Naive thymus-derived CD4-positive, alpha-beta T cell (primary cell): ENCODE measurements at places on chromosomes 1 and 21.

DNA sequence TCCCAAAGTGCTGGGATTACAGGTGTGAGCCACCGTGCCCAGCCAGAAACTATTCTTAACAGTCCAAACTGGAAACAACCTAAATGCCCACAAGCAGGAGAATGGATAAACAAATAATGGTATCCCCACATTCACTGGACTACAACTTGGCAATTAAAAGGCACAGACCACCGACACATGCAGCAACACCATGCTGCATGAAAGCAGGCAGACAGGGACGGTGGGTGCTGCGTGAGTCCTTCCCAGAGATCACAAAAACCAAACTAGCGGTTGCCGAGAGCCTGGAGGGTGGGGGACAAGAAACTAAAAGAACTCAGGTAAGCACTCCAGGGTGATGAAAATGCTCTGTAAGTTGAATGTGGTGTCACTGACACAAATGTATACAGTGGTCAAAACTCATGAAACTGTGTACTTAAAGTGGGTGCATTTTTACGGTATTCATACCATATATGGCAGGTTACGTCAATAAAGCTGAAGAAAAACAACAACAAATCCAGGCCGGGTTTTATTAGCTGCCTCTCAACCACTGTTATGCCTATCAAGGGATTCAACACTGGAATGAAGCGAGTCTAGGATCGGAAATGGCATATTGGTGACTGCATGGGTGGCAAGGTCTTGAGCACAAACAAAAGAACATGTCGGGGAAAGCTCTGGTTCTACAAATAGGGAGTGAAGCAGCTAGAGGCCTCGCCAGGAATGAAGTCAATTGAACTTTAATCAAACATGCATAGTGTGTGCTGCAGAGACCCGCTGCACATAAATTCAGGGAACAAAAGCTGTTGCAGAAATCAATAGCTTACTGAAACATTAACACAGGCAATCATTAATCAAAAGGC lies 52.4 kb downstream of the SLC45A1 start:
- no peak for DNase-seq

GRCh38 chr1:19338323-19338762 lies 26.2 kb downstream of the SLC66A1 start:
- DNase-seq = no peak

DNA sequence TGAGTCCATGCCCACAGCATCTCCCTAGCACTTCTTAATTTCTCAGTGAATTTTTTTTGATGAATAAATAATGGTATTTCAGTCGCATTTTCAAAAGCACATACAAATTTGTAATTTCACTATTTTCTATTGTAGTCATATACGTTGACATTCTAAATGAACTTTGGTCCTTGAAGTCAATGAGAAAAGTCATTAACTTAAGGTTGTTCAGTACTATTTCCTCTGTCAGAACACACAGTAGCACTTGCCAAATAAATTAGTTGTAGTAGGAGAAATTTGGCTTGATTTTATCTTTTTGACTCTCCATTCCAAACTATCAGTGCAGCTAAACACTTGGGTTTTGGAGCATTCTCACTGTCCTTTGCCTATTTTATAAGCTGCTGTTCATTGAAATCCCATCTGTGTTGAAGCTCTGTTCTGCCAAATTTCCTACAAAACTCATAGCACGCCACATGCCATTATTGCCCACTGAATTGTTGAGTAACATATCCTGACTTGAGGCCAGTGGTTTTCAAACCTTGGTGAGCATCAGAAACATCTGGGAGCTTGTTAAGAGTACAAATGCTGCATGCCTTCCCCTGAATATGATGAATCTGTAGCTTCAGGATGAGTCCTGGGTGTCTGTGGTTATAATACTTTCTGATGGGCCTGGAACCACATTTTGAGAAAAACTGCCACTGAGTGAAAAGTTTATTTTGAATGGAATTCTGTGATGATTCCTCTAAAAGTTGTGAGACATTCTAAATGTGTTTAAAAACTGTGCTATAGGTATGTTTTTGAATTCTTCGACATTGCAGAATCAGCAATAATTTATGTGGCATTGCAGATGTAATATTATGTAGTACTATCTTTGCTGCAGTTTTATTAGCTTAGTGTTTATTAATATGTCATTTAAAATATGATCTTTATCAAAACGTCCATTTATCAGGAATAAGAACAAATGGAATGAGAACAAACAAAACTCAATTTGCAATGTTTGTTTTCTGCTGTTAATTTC lies 78.9 kb downstream of the DNM3 start:
- no peak for DNase-seq

- no peak for DNase-seq
These were observed 791 bp upstream of the PIK3R3 start for GRCh38 chr1:46133181-46133658.

DNA sequence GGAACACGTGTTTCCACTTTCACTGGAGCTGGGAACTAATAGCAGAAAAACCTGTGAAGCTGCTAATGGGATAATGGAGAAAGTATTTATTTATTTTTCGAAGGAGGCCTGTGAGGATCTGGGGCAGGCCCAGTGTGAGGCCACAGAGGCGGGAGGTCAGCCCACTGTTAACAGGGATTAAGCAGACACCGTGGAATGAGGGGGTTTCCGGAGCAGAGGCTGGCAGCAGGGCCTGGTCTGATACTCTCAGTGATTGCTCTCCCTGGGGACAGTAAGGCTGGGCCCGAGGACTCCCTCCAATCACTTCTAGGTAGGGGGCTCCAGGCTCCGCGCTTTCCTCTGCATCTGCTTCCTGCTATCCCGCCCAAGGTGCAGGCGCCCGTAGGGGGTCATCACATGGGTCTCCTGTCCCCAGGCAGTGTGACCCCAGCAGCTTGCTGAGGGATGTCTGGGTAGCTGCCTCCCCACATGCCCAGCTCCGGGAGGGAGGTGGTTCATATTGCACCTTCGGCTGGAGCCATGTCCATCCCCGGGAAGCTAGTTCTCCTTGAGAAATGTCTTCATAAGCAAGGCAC lies 28.8 kb upstream of the CDCA8 start:
- DNase-seq = no peak

DNA sequence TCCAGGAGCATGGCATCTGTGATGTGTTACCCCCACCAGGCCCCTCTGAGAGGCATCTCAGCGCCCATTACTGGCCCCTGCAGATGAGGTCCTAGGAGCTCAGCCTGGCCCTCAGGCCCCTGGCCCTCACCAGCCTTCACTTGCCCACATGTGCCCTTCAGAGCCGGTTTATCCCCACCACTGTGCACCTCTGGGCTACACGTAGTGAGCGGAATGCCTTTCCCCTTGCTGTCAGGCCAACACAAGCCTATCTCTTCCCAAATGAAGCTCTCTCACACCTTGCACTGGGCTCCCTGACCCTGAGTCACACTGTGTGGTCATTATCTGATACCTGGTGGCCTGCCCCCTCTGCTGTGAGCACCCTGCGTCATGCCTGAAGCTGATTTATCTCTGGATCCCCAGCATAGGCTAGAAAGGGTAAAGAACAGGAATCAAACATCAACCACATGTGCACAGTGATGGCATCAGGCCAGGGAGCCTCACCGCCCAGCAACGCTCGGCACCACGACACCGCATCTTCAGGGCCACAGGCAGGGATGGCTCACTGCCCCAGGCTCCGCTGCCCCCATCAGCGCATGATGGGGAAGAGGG lies 49.1 kb downstream of the GLIS1 start:
- DNase-seq = no peak
